Thymus (tissue), 14 donors: ENCODE measurements at places on chromosomes 3 and 15.

DNA sequence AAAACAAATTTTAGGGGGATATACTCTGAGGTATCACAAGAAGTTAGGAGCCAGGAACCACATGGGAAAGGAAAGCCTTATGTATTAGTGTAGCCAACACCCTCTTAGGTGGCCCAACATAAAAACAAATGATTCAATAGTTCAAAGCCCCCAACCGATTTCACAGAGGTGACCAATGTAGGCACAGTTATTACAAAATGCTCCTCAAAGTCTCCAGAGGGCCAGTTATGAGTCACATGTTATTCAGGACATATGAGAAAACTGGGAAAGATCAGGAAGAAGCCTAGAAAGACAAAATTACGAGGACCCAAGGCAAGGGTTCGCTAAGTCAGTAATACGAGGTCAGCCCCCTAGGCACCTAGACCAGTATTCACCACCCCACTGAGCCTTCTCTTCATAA is 29.9 kb upstream of the FBN1 start:
- no peak for DNase-seq

- DNase-seq = no peak
Observed at GRCh38 chr3:108089579-108089978, 1.3 kb downstream of the CD47 start.

GRCh38 chr3:69791106-69791505 is 51.8 kb downstream of the MITF start:
- DNase-seq = no peak

DNA sequence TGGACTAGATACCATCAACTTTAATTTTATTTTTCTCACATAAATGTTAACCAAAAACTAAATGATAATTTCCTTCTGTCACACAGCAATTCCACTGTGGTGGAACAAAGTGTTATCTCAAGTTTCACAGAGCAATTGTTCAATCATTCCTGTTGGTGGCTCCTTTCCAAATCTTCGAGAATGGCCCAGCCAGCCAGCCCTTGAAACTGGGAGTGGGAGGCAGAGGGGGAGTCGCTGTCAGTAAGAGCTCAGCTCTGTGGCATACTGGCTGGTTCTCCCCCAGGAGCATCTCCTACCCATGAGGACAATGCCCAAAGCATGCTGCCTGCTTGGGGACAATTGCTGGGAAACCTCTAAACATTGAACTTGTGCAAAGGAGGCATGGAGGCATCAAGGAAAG is 47.7 kb downstream of the MECOM start:
- DNase-seq = no peak

DNA sequence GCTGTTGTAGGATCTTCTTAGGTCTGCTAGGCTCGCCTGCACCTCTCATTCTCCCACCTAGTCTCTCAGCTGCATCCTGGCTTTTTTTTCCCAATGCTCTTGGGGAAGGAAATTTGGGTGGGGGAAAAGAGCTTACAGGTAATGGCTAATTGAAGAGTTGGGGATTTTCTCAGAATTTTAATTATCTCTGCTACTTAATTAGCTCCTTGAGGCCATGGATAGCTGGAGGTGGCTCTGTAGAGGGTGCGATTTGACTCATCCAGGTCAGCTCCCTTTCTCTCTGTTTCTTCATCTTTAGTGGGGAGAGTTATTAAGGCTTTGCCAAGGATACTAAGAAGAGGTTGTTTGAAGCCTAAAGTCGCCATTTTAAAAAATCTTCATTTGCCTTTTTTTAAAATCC is 22.6 kb downstream of the SNAPC5 start:
- DNase-seq = no peak

DNA sequence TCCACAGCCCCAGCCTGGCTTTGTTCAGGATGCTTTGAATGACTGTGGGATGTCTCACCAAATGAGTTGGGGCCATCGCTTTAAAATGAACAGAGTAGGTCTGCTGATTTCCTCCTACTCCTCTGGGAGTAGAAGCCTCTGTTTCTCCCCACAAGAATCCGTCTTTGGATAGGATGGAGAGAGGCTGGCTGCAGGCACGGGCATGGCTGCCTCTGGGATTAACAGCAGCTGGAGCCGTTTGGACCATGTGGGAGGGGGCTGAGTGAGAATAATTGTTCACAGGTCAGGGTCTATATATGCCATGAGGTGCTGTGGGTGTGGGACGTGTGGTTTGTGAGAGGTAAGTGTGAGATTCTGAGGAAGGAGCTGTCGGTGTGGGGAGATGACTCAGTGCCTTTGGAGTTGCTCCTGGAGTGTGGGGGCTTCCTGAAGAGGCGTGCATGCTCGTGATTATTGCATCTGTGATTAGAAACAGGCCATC is 48.0 kb upstream of the APEH start:
- DNase-seq = no peak

- DNase-seq = peak; percentile 42
Observed at GRCh38 chr15:40307421-40308211, at the start of gene PLCB2. PLCB2 (minus strand) TSS chr15:40307935; CDS start chr15:40307672, 263 bp downstream.

- DNase-seq = no peak
Observed at GRCh38 chr3:116037954-116038911, 407.1 kb downstream of the LSAMP start.

DNA sequence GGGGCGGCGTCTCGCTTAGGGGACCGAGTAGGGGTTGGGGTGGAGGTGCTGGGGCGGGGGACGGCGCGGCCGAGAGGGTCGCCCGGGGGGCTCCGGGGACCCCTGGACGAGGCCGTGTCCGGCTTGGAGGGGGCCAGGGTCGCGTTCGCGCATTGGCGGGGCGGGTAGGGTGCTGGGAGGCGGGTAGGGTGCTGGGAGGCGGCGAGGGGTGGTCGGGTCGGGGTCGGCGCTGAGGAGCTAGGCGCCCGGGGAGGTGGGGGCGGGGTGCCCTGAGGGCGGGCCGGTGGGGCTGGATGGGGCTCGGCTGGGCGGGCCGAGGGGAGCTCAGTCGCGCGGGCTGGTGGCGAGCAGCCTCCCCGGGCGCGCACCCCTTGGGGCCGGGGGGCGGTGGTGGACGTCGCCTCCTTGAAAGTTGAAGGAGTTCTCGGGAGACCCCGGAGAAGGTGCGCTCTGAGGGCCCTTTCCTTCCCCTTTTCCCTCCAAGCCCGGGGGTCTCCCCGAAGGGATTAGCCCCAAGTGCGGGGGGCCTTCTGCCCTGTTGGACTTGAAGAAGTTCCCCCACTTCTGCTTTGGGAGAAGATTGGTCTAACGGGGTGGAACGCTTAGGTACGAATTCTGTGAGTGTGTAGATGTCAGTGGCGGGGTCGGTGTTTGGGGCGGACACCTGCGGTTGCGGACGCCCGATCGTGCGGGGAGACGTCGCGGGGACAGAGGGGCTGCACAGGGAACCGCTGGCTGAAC is 543 bp downstream of the MEF2A start:
- no peak for DNase-seq

- DNase-seq = no peak
Observed at GRCh38 chr3:155231792-155232191, 61.7 kb downstream of the STRIT1 start.

GRCh38 chr3:160929595-160929994 is 173.6 kb downstream of the PPM1L start:
- DNase-seq = no peak

GRCh38 chr15:43277901-43278300 is 11.2 kb upstream of the TGM5 start:
- no peak for DNase-seq

DNA sequence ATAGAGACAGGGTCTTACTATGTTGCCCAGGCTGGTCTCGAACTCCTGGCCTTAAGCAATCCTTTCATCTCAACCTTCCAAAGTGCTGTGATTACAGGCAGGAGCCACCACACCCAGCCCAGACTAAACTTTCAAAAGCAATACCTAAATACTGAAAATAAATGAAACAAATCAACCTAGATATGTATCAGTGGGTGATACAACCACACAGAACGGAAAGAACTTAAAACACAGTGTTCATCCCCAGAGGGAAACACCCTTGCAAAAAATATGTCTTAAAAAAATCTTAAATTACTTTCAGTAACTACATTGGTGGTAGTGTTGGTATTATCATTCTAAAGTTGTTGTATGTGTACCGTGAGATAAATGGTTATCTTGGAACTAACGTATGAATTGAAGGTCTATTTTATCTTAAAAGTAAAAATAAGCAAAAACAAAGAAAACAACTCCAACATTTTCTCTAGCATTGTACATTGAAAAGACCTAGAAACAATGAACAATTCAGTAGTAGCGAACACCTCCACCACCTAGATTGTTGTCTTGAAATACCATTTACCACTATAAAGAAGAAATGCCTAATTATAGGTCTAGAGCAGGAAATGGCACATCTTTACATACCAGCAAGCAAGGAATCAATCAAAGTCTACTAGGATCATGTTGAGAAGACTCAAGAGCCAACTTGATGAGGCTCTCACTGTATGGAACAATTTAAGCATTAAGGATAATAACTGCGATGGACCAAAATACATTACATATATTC is 24.7 kb downstream of the SLTM start:
- DNase-seq = no peak

GRCh38 chr3:89373434-89373833 is 266.0 kb downstream of the EPHA3 start:
- no peak for DNase-seq

DNA sequence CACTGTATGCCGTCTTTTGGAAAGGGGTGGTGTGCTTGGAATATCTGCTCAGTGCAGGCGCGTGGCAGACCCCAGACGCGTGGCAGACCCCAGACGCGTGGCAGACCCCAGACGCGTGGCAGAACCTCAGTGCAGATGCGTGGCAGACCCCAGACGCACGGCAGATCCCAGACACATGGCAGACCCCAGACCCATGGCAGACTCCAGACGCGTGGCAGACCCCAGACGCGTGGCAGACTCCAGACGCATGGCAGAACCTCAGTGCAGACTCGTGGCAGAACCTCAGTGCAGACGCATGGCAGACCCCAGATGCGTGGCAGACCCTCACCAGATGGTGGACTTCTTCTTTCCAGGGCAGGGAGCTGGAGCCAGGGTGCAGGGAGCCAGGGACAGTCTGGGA is 637 bp upstream of the MUC4 start:
- DNase-seq = no peak
